ENCODE measurements at places on chromosomes 7 and 10.

DNA sequence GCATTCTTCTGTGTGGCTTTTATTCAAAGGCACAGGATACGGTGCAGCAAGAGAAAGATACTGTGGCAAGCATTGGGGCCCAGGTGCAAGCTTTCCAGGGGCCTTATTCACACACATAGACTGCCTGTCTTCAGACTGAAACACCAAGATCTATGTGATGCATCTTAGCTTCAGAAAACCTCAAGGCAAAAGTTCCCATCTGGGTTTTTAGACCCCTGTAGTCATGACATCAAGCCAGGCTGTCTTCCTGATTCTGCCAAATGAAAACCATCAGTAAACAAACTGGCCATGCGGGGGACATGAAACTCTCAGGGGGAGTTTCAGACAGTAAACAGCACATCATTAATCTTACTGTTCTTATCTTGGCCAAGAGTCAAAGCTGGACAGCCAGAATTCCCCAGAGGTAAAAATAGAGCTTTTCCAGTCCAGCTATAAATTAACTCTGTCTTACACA is 9.8 kb downstream of the AGBL3 start:
- no peak for DNase-seq

- no peak for DNase-seq
Observed at GRCh38 chr7:142301299-142301698, 43.4 kb upstream of the PRSS58 start.

GRCh38 chr10:6278519-6279120 is 75.9 kb downstream of the PFKFB3 start:
- no peak for DNase-seq

GRCh38 chr7:21585070-21585724 is 42.4 kb downstream of the DNAH11 start:
- DNase-seq, result no peak

- no peak for DNase-seq
Observed at GRCh38 chr7:155360495-155361345, 63.0 kb downstream of the INSIG1 start.

- DNase-seq, result no peak
Observed at GRCh38 chr10:82625512-82626189, 750.7 kb downstream of the NRG3 start.
